ENCODE measurements at places on chromosomes 12 and 14.

GRCh38 chr14:70776197-70776596 is 33.1 kb downstream of the MAP3K9 start:
- no peak for DNase-seq

- DNase-seq = no peak
Measured at GRCh38 chr14:58668848-58669480, 31.2 kb downstream of the DACT1 start.

- DNase-seq = no peak
Measured at GRCh38 chr14:78967111-78967809, 797.1 kb downstream of the NRXN3 start.

GRCh38 chr12:132384916-132385774 is 55.8 kb upstream of the GALNT9 start:
- DNase-seq = no peak

- no peak for DNase-seq
Measured at GRCh38 chr14:106848330-106849121, 1322.1 kb downstream of the TMEM121 start.

Measured in psoas muscle (tissue), 8 donors.